Umbilical cord (tissue), 2 donors: ENCODE measurements at places on chromosomes 2 and 18. TPM values are rescaled to one million over a fixed set of nuclear protein-coding genes. Genes with fewer than 3 reads are reported as not detected.

DNA sequence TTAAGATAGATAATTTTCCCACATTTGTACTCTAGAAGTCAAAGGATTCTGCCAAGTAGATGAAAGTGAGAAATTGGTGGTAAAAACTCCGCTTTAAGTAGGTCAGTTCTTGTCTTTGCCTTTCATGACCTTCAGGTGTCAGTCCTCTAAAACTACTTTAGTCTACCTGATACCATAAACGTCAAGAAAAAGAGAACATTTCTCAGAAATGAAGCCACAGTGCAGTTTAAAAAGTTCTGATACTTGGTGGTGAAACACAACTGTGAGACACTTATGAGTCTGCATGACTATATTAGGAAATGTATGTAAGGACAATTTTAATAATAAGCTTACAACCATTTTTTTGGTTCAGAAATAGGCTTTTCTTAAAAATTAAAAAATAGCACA, 583.3 kb downstream of the SATB2 start:
- no peak for DNase-seq

- no peak for DNase-seq
These were observed 207.0 kb upstream of the AGAP1 start for GRCh38 chr2:235286622-235287374.

Gene COLEC12
- total RNA-seq, result 93.7 TPM

Gene MROH2A
- not detected for total RNA-seq

Gene DCC
- total RNA-seq, result 7.5 TPM

- DNase-seq, result no peak
These were observed 26.0 kb downstream of the ATOH8 start for GRCh38 chr2:85779641-85780315.

Gene CNTNAP5
- 2.6 TPM for total RNA-seq

Gene MYCN
- 2.2 TPM for total RNA-seq

Gene SCYGR7
- not detected for total RNA-seq

GRCh38 chr2:54559593-54560145, 103.5 kb downstream of the SPTBN1 start:
- DNase-seq, result peak; percentile 86

Gene CFAP65
- 2.9 TPM for total RNA-seq

Gene SULT1C2
- 6.5 TPM for total RNA-seq

- DNase-seq, result peak; percentile 68
These were observed 57.5 kb downstream of the HS1BP3 start for GRCh38 chr2:20593072-20594034.

GRCh38 chr2:240452462-240453256, 17.2 kb downstream of the GPC1 start:
- DNase-seq, result peak; percentile 73
